ENCODE measurements at places on chromosomes 11 and 22.

- no peak for DNase-seq
Observed at GRCh38 chr11:126310200-126310991, 6.5 kb downstream of the DCPS start.

GRCh38 chr11:119745776-119746535 is 17.0 kb upstream of the NECTIN1 start:
- DNase-seq: no peak

DNA sequence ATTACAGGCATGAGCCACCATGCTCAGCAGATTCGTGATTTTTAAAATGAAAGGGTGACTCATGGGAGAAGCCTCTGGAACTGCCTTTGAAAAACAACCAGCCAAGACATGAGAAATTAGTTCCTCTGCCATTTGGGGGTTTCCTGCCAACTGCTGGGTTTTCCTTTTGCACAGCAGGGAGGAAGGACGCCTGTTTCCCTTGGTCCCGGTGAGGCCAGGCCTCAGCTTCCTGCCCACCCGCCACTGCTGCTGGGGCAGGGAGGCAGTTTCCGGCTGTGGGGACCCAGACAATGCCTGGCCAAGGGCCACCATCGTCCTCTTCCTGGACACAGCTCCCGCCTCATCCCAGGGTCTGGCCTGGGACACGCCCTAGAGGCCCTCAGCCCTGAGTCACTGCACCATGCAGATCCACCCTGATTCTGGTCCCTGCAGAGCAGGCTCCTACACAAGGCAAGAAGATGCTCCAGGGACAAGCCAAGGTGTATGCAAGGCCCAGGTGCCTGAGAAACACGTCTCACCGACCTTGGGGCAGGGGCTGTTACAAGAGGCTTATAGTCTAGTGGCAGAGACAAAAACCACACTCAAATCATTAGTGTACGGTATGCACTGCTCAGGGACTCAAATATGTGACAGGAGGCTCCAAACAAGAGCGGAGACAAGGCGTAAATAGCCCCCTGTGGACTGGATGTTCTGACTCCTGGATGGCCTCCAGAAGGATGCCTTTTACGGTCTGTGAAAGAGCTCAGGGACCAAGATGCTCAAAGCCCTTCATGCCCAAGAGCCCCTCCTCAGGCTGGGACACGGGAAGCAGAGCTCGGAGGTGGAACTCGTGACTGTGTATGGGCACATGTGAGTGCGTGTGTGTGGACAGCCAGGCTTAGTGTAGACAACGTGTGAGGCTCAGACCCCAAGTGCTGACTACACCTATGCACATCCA is 10.0 kb downstream of the PPM1F start:
- DNase-seq: peak; percentile 75

DNA sequence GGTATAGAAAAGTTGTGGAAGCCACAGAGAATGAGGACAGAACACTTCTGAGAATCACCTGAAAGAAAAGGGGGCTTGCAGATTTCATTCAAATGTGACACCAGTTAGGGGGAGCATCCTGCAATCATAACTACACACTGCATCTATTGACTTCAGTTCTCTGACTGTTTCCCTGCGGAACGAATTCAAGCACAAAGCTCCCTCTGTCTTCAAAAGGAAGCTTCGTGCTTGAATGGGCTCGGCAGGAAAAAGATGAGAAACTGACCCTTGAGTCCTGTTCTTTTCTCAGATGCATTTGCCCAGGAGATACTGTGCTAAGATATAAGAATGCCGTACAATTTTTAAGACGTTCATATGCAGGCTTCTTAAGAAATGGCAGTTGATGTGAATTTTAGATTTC is 2000.4 kb upstream of the RAG2 start:
- no peak for DNase-seq

DNA sequence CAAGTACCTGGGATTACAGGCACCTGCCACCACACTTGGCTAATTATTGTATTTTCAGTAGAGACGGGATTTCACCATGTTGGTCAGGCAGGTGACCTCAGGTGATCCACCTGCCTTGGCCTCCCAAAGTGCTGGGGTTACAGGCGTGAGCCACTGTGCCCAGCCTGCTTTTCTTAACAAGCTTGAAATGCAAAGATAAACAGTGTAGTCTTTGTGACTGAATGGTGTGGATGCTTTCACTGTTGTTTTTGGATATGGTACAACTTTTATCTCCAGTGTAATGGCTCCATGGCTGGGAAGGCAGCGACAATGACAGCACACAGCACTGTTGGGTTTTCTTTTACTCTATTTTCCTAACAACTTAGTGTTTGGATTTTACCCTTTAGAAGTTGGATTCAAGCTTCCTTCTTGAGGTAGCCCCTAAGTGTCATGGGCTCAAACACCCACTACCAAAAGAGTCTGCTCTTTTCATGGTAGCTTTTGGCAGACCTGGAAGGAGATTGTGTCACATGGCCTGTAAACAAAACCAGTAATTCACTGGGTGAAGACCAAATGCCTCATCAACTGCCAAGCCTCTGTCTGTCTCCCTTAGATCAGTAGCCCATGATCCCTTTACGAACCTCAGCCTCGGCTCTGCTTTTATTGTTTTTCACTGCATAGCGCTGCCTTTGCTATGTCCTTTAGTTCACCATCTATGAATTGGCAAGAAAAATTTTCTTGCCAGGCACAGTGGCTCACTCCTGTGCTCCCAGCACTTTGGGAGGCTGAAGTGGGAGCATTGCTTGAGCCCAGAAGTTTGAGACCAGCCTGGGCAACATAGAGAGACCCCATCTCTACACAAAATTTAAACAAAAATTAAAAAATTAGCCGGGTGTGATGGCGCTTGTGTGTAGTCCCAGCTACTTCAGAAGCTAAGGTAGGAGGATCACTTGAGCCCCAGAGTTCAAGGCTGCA is 6.4 kb downstream of the VPS51 start:
- no peak for DNase-seq

DNA sequence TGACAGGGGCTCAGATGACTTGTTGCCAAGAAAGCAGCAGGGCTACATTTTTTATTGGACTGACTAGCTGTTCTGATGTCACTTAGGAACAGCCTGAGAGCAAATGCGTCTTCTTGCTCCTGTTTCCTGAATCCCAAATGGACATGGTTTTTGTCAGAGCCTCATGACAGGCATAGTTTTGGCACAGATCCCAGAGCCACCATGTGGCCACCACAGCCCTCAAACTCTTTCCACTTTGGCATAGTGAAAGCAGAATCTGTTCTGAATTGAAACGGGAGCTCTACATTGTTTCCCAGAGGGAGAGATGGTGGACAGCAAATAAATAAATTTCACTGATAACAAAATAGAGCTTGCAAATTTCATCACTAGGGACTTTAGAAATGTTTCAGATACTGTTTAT is 222.2 kb downstream of the C11orf87 start:
- no peak for DNase-seq

- DNase-seq: no peak
Observed at GRCh38 chr11:36328966-36329673, 33.0 kb downstream of the PRR5L start.

DNA sequence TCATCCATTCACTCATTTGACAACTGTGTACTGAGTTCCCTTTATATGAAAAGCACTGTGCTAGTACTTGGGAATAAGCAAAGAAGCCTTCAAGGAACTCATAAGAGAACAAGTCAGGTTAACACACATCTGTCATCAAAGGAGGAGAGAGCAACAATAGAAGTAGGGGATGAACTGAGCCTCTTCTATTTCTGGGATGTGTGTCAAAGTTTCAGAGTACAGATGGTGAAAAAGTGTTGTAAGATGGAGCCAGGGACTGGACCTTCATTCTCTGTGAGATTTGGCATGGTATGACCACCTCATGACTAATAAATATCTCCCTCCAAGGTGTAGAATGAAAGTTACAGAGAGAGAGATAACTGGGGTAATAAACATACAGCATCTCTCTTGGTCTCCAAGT is 349.8 kb upstream of the PLET1 start:
- no peak for DNase-seq

DNA sequence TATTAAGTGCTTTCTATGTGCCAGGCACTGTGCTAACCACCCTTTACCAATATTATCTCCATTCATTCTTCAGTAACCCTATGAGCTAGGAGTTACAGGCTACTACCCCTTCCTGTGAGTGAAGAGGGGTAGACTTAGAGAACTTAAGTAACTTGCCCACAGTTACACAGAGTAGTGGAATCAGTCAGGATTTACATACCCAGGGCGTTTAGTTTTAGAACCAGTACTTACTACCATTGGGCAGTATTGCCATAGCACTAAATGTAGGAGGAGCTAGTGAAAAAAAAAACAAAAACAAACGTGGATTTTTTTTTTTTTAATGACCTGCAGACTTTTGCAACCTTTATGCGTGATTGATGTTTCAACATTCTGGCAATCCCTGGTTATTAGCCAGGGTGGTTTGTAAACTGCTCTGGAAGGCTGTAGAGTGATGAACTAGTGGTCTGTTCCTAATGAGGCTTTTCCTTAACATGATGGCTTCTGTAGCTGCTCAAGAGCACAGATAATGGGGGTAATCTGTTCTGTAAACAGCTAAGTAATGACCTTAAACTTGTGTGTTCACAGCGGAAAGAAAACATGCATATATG is 11.4 kb downstream of the TBCEL start:
- DNase-seq: no peak
